ENCODE measurements at places on chromosomes 5 and 9.

DNA sequence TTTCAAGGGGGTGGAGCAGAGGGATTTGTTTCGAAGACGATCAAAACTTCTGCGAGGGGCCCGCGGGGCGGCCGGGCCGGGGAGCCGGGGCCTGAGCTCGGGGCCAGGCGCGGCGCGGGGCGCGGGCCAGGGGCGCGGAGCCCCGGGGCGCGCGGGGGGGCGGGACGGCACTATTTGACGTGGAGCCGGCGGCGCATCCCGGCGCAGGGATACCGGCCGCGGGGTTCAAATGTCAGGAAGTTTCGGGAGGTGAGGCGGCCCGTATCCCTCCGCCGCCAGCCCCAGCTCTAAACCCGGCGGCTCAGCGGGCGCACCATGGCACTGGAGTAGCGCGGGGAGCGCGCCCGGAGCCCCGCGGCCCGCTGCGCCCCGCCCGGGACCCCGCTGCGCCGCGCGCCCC, at the start of gene LMX1B:
LMX1B (plus strand) TSS at position 278 of the 400 bp plus-strand sequence. CDS start 522 bp downstream, outside the sequence.
- no peak for DNase-seq

GRCh38 chr5:33271606-33272005, 169.2 kb upstream of the TARS1 start:
- DNase-seq, result no peak

DNA sequence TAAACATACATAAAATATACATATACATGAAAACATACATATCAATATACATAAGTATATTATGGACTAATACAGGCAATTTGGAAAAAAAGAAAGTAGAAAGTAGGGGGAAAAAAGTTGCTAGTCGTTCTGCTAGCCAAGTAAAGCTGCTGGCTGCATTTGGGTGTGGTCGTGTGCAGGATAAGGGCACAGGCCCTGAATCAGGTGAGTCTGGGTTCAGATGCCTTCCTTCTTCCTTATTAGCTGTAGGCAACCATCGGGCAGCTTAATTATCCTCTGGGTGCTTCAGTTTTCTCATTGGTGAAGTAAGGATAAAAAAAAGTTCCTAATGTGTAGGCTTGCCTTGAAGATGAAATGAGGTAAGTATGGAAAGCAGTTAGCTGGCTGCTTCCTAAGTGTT, 59.2 kb upstream of the SPRY4 start:
- no peak for DNase-seq

GRCh38 chr9:27192291-27192960, 83.4 kb downstream of the TEK start:
- DNase-seq, result no peak

DNA sequence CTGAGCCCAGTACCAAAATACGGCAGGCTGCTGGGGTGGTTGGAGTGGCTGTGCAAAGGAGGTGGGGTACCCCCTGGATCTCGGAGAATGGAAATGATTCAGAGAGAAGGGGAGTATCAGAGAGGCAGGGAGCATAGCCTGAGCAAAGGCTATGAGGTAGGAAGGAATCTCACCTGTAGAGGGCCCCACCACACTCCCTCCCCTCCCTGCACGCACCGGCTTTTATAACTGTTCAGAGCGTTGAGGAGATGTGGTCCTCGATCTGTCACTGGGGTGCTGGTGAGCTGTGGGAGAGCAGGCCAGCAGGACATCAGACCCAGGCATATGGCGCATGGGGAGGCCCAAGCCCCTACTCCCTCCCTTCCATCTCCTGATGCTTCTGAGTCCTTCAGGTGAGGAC, 13.2 kb downstream of the PHF19 start:
- DNase-seq, result no peak

DNA sequence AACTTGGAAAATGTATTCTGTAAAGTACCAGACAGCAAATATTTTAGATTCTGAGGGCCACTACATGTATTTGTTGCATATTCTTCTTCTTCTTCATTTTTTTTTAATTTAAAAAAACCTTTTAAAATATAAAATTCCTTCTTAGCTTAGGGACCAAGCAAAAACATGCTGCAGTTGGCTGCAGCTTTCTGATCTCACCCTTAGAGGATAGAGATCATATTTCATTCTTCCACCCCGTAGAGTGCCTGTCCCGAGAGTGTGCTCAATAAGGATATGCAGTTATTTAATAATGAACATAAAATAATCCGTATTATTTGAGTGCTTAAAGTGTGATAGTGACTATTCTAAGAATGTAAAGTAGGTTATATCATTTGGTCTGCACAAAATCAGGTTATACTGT, 204.2 kb upstream of the CD180 start:
- no peak for DNase-seq
